ENCODE measurements at places on chromosomes 12 and 14. TPM values are rescaled to one million over a fixed set of nuclear protein-coding genes. Genes with fewer than 3 reads are reported as not detected.

DNA sequence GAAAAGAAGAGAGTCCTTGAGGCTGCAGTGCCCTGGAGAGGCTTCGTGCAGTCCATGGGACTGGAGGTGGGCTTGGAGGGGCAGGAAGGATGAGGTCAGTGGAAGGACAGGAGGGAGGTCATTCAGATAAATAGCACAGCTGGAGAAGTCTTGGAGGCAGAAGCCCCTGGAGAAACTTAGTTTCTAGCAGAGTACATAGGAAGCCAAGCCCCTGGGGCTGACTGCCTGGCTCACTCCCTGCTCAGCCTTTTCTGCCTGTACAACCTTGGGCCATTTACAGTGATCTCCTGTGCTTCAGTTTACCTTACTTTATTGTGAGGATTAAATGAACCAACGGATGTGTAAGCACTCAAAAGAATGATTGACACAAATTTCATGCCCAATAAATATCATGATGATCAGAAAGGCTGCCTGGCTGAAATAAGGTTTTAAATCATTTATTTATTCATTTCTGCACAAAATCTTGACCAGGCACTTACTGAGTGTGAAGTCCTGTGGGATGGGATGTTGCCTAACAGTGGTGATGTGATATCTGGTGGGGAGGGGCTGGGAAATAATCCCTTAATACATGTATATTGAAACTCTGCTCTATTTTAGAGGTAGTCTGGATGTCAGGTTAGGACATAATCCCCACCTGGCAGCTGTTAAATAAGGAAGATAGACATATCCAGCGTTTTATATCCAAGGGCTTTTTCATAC, 54.3 kb downstream of the PLEKHG7 start:
- DNase-seq = no peak

- DNase-seq = no peak
These were observed 39.2 kb downstream of the MON2 start for GRCh38 chr12:62505786-62506185.

DNA sequence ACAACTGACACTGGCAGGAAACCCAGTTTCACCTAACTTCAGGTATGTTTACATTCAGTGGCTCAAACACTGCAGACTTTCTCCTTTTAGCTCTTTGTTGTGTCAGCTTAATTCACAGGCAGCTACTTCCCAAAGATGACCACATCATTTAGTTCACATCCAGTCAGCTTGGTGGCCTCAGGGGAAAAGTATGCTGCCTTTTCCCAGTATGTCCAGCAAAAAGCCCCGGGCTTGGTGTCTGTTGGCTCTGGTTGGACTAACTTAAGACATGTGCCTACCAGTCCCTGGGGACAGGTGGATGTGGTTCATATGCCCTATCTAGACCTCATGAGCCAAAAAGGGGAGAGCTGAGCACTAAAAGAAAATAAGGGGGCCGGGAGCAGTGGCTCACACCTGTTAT, 56.4 kb downstream of the GOLGA5 start:
- no peak for DNase-seq

- no peak for DNase-seq
These were observed 37.7 kb upstream of the CRY1 start for GRCh38 chr12:107130830-107131611.

- DNase-seq = no peak
These were observed 57.9 kb upstream of the GPR68 start for GRCh38 chr14:91302391-91302790.

DNA sequence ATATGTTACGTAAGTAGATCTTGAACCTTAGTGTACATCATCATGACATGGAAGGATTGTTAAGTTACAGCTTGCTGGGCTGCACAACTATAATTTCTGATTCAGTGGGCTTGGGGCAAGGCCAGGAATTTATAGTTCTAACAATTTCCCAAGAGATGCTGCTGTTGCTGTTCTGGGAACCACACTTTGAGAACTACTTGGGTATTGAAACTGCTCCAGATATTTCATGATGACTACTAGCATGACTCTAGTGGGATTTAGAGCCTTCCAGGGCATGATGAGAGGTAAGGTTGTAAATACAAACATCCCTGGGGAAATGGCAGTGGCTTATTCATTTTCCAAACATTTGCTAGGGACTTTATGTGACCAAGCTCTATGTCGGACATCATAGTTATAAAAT, 904.8 kb upstream of the SEL1L start:
- no peak for DNase-seq

DNA sequence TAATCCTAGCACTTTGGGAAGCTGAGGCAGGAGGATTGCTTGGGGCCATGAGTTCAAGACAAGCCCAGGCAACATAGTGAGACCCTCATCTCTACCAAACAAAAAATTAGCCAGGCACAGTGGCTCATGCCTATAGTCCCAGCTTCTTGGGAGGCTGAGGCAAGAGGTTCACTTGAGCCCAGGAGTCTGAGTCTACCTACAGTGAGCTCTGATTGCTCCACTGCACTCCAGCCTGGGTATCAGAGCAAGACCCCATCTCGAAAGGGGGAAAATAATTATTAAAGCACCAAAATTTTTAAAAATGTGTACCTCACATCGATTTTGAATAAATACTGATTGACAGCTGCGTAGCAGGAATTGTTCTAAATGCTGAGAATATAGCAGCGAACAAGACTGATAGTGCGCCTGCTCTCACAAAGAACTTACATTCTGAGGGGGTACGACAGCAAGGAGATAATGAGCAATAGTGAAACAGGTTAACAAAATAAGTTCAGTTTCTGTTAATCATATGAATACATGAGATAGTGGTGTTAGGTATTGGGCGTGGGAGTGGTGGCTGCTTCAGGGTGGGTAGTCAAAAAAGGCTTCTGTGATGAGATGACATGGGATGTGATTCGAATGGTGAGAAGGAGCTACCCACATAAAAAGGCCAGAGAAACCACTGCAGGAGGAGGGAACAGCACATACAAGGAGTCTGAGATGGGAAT, 19.6 kb downstream of the HCFC2 start:
- DNase-seq = no peak

DNA sequence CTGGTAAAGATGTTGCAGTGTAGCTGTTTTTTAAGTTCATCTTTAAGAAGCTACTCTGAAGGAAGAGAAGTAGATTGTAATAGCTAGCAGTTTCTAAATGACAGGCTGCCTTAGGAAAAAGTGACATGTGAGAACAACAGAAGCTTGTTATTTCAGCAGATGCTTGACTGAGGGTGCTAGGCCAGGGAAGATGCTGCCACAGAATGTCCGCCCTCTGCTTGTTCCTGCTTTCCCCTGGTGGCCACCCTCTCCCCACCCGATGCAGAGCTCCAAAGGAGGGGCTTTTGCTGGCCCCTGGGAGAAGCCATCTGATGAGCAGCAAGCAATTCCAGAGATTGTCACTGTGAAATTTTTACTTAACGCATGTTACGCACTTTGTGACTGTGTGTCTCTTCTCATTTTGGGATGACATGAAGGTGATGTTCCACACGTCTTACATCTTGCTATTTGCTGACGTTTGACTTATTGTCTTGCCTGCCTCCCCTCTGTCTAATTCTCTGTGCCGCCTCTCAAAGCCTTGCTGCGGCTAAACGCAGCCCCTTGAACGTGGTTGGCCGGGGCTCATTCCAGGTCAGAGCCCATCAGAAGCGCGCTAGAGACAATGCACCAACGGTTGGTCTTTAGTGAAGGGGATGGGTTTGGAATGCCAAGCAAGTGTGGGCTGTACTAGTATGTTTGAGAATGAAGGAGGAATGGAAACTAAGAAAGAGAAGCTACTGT, 44.8 kb downstream of the WDR20 start:
- no peak for DNase-seq

GRCh38 chr12:88510843-88511242, 69.4 kb downstream of the KITLG start:
- DNase-seq = no peak

DNA sequence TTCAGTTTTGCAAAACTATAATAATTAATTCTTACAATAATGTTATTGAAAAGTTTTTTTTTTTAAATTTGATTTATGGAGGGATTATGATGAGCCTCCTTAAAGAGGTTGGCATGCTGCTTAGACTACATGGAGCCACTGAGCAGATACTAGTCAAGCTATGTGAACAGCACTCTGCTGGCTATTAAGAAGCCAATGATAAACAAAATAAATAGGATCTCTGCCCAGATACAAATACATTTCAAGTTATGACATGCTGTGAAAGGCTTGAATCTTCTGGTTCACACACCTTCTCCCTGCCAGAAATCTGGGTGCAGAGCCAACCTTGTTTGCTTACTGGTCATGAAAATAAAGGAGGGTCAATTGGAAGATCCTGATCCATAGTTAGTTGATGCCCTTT, 107.4 kb upstream of the NAV3 start:
- no peak for DNase-seq

DNA sequence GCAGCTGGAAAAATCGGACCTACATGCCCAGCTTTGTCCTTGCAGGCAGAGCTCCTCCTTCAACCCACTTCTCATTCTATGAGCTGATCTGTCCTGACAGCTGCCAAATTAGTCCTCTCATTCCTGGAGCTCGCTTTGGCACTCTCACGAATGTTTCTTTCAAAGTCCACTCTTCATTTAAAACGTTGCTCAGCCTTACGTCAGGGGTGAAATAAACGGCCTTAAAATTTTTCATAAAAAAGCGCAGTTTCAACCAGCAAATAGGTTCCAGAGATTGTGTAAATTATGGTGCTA, 120.9 kb upstream of the HIF1A start:
- DNase-seq = no peak

GRCh38 chr12:66380769-66381535, 78.7 kb downstream of the HELB start:
- DNase-seq = no peak

- peak; percentile 65 for DNase-seq
These were observed 72.8 kb upstream of the ARHGAP5 start for GRCh38 chr14:32004300-32004699.

DNA sequence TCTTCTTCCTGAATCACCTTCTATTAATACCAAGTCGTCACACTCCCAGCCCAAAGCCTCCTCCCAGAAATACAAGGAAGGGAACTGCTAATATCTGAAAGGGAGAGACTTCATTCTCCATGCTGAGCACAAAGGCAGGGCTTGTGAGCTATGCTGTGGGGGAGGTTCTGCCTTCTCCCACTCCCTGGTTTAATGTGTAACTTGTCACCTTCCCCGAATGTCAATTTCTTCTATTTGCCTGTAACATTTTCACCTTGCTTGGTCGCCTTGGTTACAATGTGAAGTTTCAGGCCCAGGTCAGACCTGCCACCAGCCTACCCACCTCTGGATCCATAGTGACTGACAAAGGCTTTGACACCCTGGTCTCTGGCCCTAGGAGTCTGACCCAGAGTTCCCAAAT, 82.0 kb upstream of the ESRRB start:
- no peak for DNase-seq

DNA sequence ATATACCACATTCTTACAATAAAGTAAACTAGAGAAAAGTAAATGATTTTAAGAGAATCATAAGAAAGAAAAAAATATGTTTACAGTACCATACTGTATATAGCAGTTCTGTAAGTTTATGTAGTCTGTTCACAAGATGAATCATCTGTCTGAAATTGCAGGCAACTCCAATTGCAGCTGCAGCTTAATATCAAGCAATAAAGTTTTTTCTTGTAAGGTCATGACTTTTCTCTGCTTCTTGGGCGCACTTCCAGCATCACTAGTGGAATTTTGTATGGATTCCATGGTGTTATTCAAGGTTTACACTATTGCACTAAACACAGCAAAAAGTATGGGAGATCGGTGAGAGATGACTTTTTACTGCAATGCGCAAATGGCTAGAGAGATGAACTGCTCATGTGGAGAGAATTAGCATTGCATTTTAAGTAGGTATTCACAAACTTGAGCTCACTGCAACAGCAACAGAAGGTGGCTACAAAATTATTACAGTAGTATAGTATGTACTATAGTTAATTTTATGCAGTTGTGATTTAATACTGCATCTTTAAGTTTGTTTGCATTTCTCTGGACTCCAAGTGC, 445.4 kb upstream of the OR4E1 start:
- no peak for DNase-seq

DIO3 gene
- not detected for total RNA-seq

NAV3 gene
- 52.0 TPM for total RNA-seq

PRR4 gene
- not detected for total RNA-seq

MDP1 gene
- total RNA-seq = 6.4 TPM

SDR9C7 gene
- total RNA-seq = 0.12 TPM

PZP gene
- not detected for total RNA-seq

AKAP3 gene
- total RNA-seq = 0.14 TPM

IRAK3 gene
- not detected for total RNA-seq
